Activated T-helper 1 cell treated with anti-CD3 and anti-CD28 coated beads, Interleukin-12 subunit alpha, Interleukin-12 subunit beta, Interleukin-2, Interleukin-4 antibody, amounts not matched to agents 30 ng/mL and 10 ng/mL and 1 ng/mL, durations not matched to agents 14 hours and 24 hours and 36 hours (primary cell): ENCODE measurements at places on chromosomes 5 and 9. TPM values are rescaled to one million over a fixed set of nuclear protein-coding genes. Genes with fewer than 3 reads are reported as not detected.

GRCh38 chr5:128559300-128560297, 21.6 kb upstream of the FBN2 start:
- H3K27me3 ChIP-seq, result no peaks in the 10 kb centered on the region
- H3K4me3 ChIP-seq, result no peak overlapping the region
- no peaks in the 10 kb centered on the region for H3K36me3 ChIP-seq
- H3K4me1 ChIP-seq, result no peaks in the 10 kb centered on the region
- DNase-seq, result no peak

DNA sequence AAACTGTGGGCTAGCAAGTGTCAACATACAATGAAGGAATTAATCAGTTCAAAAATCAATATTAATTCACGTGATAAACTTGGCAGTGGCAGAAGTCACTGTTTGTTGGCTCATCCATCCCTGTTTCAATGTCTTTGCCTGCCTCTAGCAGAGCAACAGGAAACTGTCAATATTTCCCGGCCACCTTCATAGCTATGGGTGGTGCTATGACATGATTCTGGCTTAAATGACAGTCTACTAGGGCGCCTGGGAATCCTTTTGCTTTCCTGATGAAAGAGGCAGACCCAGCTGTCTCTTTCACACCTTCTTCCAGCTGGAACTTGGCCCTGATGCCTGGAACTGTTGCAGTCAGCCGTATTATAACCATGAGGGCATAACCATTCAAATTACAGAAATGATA, 72.1 kb upstream of the DNAH5 start:
- H3K36me3 ChIP-seq, result no peaks in the 10 kb centered on the region
- H3K27ac ChIP-seq, result no peak overlapping the region
- peaks cover 10% of the 10 kb centered on the region for H3K27me3 ChIP-seq
- no peaks in the 10 kb centered on the region for H3K4me1 ChIP-seq

The SLC9A3 gene
- 2.3 and 3.0 TPM in 2 replicates for total RNA-seq

The GNA14 gene
- not detected in 2 replicates for total RNA-seq
